ENCODE measurements at places on chromosomes 5 and 9. TPM values are rescaled to one million over a fixed set of nuclear protein-coding genes. Genes with fewer than 3 reads are reported as not detected.

HAPLN1 gene
- not detected for total RNA-seq

- no peak for DNase-seq
Observed at GRCh38 chr5:76974785-76975184, 21.9 kb downstream of the CRHBP start.

DNA sequence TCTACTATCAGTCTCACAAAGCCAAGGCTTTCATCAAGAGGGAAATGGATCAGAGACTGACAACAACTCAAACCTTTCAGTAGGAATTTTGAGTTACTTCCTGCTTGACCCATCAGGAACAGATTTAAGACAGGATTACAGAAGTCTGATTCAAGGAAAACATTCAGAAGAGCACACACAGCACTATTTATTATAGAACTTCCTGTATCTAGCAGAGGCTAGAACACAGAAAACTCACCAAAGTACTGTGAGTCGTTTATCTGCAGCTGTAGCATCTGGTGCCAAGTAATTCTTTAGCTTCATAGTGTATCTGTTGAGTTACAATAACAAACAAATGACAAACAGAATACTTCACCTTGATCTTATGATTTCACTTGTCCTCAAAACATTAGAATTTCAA lies 13.8 kb downstream of the LEAP2 start:
- DNase-seq, result no peak

GRCh38 chr9:31916591-31917241 lies 467.7 kb upstream of the ACO1 start:
- DNase-seq, result peak; percentile 1

GRCh38 chr5:113195771-113196170 lies 219.2 kb downstream of the DCP2 start:
- DNase-seq, result no peak

TAF11L10 gene
- total RNA-seq, result not detected

GRCh38 chr5:108681079-108681921 lies 66.4 kb upstream of the FER start:
- peak; percentile 61 for DNase-seq

- no peak for DNase-seq
Observed at GRCh38 chr9:95058795-95059386, 258.6 kb downstream of the FANCC start.

DNA sequence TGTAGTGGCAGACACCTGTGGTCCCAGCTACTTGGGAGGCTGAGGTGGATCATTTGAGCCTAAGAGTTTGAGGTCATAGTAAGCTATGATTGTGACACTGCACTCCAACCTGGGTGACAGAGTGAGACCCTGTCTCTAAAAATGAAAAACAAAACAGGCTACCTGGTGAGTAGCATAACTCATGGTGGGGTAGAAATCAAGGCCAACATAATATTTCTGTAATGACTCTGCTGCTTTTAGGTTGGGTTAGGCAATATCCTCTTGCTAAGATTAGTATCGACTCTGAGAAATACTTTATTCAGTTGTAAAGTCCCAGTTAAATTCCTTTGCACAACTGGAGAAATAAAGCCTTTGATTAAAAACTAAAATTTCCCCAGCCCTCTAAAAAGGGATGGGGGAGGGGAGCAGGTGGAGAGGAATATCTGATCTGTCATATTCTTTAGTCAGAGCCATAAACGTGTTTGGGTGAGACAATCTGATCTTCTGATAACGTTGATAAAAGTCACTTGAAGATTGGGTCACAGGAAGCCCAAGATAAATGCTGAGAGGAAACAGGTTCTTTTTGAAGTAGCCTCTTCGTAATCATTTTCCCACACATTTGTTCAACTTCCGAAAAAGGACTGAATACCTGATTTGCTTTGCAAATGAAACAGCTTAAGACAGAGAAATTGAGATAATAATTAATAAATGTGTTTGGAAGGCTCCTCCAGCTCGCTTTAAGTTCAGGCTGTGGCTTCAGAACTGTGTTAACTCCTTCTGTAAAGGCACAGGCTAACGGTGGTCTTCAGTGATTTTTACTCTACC lies 14.9 kb downstream of the IL4 start:
- DNase-seq, result no peak

DNA sequence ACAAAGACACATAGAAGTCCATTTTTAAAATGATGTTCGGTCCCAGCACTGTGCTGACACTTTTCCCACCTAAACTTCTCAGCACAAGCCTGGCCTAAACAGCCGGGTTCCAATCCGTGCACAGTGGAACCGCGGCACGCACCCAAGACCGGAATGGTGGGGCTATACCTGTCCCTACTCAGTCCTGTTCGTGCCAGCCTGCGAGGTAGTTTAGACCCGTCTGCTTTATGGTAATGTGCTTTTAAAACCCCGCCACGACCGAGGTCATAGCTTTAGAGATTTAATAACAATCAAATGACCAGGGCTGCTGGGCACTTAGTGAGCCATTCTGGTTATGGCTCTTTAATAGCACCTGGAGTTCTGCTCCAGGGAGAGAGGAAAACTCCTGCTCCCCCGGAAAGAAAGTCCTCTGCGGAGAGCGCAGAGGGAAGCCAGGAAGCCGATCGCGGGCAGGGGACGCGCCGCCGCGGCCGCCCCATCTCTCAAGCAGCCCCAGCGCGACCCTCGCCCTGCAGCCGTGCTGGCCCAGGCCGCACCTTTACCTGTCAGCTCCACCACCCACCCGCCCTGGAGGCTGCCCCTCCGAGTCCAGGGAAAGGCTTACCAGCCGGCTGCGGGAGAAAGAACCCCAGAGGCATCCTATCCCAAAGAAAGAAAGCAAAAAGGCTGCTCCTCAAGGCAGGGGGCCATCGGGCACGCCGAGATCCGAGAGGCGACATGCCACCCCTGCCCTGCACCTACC lies 511 bp downstream of the ARL15 start:
- DNase-seq, result peak; percentile 37

- peak; percentile 37 for DNase-seq
Observed at GRCh38 chr5:62937661-62938558, 359.3 kb downstream of the LRRC70 start.

DNA sequence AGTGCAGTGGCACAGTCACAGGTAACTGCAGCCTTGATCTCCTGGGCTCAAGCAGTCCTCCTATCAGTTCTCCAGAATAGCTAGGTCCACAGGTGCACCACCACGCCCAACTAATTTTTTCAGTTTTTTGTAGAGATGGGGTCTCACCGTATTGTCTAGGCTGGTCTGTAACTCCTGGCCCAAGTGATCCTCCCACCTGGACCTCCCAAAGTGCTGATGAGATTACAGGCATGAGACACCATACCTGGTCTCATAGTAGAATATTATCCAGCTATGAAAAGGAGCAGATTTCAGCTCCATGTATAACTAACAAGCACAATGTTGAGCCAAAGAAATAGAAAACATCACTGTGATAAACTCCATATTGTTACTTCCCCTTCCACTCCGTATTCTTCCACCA lies 69.8 kb downstream of the FAM78A start:
- DNase-seq, result no peak

ZNF474 gene
- 0.08 TPM for total RNA-seq

DNA sequence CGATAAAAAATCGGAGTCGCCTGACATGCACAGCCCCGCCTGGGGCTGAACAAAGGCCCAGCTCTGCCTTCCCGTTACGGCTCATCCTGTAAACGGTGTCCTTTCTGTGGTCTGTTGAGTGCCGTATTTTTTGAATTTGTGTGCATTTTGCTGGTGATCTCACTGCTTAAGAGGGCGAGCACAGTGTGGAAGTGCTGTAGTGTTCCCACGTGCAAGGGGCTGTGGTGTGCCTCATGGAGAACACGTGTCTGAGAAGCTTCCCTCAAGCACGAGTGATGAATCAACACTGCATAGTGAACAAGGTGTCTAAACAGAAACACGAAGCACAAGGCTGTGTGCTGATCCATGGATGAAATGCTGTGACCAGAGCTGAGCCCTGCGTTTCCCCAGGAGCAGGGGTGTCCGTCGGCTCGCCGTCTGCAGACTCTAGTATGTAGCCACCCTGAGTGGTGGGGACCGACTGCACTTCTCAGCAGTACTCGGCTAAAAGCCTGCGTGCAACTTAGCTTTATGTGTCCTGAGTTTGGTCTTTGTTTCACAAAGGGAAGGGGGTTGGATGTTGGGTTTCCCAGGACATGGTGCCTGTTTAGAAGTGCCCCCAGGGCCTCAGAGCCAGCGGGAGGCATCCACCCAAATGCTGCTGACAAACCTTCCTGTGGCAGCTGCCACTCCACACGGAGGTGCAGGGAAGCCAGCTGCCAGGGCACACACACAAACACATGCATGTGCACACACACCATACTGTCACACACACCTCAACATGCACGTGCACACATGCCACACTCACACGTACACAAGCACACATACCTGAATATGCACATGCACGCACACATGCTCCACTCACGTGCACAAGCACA lies 77.2 kb upstream of the IRX4 start:
- DNase-seq, result no peak

UNC13B gene
- 9.5 TPM for total RNA-seq

GRCh38 chr5:38154615-38155204 lies 103.6 kb upstream of the EGFLAM start:
- peak; percentile 27 for DNase-seq

ADAMTS2 gene
- 0.43 TPM for total RNA-seq

DNA sequence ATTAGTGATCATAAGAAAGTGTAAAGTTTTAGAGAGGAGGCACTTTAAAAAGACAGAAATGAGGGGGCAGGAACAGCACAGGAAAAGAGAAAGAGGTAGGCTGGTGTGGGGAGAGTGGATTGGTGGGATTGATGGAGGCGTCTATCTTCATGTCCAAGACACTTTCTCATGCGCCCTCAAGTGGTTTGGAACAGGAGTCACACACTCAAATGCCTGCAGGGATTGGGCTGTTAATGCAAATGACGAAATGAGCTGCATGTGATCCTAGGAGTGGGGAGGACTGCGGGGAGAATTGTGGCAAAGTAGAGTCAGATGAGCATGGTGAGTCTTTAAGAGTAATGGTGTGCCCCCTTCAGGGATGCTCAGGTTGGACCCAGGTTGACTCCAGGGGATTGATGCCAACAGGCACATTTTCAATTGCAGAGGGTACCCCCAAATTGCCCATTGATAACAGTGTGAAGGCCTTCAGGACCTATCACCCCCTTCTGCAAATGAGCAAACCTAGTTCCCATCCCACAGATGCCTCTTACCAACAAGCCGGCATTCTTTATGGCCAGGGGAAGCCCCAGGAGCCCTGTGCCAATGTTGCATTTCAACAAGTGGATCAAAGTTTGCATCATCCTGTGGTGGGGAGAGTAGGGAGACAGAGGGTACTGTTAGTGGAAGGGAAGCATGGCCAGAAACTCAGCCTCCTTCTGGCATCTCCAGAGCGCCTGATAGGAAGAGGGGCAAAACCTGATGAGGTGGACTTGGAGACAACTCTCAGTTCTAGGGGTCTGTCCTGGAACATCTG lies 5.3 kb downstream of the SLC36A3 start:
- DNase-seq, result peak; percentile 69

DNA sequence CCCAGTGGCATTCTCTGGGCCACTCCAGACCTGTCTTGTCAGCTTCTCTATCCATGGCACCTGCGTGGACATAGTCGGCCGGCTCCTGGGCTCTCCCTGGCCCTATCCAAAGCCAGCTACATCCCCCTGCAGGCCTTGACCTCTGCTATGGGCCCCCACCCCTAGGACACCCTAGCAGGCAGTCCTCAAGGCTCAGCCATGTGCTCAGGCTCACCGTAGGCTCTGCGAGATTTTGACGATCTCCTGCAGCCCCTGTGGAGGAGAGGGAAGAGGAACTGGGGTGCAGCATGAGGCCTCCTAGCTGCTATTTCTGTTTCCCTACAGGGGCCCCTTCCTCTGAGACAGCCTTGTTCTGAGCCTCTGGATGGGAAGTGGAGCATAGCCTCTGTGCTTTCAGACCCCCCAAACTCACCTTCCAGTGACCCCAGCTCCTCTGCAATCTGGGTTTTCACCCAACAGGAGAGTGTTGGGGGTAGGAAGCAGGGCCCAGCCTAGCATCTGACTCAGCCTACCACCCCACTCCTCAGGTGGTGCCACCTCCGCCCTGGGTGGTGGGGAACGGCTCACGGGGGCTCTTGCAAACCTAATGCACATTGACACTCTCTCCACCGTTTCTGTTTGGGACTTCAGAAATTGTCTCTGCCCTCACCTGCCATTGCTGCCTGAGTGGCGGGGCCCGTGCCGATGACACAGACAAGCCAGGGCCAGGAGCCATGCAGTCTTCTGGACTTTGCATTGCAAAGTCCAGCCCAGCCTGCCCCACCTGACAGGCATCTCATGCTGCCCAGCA lies 36.7 kb downstream of the HRH2 start:
- DNase-seq, result no peak
